NK-92 treated with Interleukin-12 subunit alpha and Interleukin-12 subunit beta, amount 100 ng/mL, for 24 hours (cell line): ENCODE measurements at places on chromosomes 7 and 10.

- no peak for DNase-seq
Measured at GRCh38 chr7:57417736-57418135, 32.2 kb upstream of the ZNF716 start.

GRCh38 chr10:130021383-130021950, 57.4 kb upstream of the EBF3 start:
- DNase-seq, result no peak

- DNase-seq, result no peak
Measured at GRCh38 chr7:110804501-110804900, 286.4 kb upstream of the LRRN3 start.

DNA sequence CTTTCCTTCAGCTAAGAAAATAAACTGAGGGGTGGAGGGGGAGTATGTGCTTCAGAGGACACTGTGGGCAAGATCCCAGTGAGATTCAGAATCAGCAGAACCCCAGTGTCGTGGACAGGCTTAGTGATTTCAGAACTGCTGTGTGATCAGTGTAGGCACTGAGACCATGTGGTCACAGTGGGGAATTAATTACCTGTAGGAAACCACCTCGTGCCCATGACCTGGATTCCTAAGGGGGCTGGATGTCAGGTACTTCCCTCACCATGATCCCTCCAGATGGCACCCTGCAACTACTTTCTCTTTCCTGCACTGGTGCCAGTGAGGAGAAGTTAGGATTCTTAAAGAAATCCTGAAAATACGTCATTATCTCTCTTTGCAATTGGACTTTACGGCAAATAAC, 64.4 kb downstream of the HBP1 start:
- DNase-seq, result no peak

DNA sequence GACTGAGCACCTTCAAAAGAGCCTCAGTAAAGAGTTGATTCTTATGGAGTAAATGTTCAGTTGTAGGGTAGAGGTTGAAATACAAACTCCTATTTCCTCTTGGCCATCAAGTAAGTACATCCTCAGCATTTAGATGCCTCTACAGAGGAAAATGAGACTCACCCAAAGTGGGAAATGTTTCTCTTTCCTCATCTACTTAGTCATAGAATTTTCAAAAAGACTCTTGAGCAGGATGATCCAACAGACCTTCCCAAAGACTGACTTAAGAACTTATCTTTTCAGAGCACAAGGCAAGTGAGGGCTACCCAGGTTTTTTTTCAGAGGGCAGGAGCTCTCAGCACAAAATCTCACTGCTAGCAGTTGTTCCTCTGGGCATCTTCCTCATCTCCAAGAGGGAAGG, 449.1 kb downstream of the KCNMA1 start:
- no peak for DNase-seq

GRCh38 chr7:127034186-127034806, 218.4 kb downstream of the GRM8 start:
- DNase-seq, result no peak

GRCh38 chr10:30199376-30200016, 140.1 kb upstream of the JCAD start:
- no peak for DNase-seq

DNA sequence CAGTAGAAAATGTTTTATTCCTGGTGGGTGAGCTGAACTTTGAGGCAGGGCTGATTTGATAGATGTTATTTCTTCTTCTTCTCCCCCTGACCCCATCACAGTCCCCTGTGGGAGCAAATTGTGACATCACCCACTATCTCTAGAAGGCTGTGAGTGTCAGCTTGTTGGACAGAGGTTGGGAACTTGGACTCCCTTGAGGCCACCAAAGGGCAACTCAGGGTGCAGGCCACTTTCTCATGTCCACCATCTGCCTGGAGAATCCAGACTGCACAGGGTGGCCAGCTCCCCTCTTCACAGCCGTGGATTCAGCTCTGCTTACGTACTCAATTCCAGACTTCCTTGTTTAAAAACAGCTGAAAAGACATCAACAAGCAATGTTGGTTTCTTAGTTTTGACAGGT, 103.0 kb downstream of the LRRC18 start:
- no peak for DNase-seq

DNA sequence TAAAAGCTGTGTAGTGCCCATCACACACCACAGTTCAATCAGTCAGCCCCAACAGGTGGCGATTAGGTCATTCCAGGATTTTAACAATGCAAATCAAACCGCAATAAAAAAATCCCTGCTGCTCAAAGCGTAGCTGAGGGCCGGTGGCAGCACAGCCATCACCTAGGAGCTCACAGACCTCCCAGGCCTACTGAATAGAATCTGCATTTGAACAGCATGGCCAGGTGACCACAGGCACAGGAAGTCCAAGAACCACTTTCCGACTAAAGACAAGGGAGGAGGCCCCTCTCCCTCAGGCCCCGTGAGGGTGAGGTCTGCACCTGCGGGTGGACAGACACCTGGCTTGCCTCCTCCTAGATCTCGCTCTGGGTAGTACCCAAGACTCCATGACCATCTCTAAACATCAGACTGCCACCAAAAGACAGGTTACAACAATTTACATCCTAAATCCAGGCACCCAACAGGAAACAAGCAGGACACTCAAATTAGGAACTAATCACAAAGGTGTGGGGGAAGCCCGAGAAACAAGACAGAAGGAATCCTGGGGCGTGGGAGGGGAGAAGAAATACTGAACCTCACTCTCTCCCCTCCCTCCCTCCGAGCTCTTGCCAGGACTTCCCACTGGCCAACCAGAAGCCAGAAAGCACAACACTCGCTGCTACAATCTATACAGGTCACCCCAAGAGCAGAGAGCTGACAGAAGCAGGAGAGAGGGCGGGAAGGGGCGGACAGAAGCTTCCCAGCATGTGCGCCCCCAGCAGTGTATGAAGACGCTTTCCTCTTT, 19.2 kb downstream of the GNA12 start:
- no peak for DNase-seq

GRCh38 chr7:42645906-42646305, 266.0 kb downstream of the C7orf25 start:
- DNase-seq, result no peak

DNA sequence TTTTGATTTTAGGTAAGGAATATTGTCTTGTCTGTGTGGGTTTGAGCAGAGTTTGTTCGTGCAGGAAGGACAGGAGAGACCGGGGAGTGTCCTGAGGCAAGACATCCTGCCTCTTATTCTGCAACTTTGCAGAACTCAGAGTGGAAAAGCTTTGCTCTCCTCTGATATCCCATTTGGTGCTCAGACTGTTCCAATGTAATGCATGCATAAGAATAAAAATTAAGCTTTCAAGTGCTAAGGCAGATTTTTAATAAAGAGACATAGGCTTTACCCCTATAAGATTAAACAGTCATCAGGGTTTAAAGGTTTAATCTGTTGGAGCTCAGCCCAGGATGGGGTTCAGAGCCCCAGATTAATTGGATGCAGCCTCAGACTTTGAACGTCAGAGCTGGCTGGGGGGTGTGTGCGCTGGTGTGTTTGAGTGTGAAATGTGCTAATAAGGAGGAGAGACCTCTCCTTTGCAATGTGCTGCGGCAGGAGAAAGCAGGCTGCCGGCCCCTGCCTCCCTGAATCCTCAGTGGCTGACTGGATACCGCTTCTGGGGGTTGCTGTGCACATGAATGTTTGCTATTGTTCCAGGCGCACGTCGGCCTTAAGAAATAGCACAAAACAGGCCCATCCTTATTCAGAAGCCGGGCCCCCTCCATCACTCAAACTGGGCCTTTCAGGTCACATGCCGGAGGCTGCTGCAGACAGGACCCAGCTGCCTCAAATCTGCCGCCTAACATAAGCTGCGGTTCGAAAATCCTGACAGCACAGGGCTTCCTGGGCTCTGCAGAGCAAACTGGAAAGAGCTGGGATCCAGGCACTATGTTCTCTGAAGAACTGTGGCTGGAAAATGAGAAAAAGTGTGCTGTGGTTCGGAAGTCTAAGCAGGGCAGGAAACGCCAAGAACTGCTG, 84.1 kb upstream of the PRR15 start:
- no peak for DNase-seq

DNA sequence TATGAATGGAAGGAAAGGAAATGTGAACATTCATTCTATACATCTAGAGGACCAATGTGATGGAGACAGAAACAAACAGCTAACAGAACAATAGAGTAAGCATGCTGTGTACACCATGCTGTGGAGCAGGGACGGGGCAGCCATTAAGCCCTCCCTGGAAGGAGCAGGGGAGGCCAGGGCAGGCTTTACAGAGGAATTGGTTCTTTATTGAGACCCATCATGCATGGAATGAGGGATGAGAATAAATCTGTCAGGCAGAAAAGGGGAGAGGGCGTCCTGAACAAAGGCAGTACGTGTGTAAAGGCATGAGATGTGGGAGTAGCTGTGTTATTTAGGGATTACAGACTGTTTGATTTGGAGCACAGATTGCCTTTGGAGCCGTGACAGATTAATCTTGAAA, 35.2 kb downstream of the STK17A start:
- DNase-seq, result no peak

- DNase-seq, result no peak
Measured at GRCh38 chr10:101615525-101616116, 27.5 kb downstream of the DPCD start.

DNA sequence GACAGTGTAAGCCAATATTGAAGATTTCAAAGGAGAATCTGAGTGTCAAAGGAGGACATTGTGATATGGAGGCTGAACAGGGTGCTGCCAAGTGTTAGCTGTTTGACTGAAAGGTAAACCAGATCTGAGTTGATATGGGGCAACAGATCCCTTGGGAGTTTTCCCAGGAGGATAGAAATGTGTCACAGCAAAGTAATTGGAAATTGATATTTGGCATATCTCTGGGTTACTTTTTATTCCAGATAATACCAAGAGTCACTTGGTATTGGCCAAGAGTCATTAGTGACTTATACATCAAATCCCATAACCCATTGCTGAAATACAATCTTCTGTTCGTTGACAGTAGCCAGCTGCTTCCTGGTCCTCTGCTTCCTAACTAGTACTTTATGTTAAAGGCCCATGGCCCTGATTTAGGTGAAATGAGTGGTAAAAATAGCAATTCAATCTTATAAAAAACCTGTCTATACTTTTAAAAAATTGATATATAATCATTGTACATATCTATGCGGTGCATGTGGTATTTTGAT, 922.9 kb downstream of the LRMDA start:
- DNase-seq, result no peak

GRCh38 chr10:66931340-66931948, 5.6 kb downstream of the LRRTM3 start:
- no peak for DNase-seq
